ENCODE measurements at places on chromosomes 3 and 15.

GRCh38 chr3:9361691-9362388 is 1.0 kb upstream of the THUMPD3 start:
- no peak for DNase-seq

DNA sequence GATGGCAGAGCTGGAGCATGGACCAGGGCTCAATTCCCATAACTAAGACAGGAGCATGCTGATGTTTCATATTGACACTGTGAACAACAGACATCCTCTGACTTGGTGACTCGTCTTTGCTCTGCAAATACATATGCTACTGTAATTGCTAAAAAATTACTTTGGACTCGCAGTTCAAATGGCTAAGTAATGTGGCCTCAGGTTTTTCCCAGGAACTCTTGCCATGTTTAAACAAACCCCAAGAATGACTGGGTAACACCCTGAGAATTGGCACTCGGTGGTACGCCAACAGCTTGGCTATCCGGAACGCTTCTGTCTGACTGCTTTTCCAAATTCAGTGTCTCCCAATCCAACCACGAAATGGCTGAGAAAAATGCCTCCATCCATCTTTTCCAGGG is 456.7 kb upstream of the THBS1 start:
- no peak for DNase-seq

DNA sequence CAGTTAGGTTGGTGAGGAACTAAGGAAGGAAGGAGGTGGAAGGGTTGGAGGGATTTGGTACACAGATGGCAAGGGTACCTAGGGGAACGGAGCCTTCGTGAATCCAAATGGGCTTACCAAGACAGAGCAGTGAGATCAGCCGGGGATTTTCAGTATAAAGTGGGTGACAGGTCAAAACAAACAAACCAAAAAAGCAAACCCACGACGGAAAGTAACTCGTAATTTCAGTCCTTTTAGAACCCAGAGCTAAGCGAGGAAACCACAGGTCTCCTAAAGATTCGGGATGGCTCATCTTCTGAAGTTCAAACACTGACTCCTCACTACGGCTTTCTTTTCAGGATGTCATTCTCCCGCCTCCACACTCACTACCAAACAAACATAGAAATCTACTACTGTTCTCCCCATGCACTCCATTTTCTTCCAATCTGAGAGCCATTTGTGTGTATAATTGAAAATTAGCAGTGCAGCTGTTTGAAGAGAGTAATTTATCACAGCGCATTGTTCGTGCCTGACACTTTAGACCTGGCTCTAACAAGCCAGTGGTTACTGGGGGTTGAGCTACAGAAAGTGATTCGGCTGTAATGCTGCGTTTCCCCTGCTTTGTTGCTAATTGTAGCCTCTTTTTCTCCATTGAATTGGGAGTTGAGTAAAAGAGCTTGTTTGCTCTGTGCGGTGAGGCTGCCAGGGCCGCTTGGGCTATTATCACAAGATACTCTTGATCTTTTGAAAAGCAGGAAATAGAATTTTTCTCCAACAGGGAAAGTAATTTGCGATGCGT is 64.7 kb upstream of the CCDC39 start:
- DNase-seq = no peak

GRCh38 chr15:56813995-56814394 is 80.7 kb upstream of the ZNF280D start:
- DNase-seq = no peak
